Activated CD4-positive, CD25-positive, alpha-beta regulatory T cell treated with anti-CD3 and anti-CD28 coated beads, Interleukin-2, amount 50 U/mL, for 16 hours (primary cell): ENCODE measurements at places on chromosomes 11 and 22.
A peak's percentile ranks its signal among the peaks of the same experiment; 100 is the strongest.

DNA sequence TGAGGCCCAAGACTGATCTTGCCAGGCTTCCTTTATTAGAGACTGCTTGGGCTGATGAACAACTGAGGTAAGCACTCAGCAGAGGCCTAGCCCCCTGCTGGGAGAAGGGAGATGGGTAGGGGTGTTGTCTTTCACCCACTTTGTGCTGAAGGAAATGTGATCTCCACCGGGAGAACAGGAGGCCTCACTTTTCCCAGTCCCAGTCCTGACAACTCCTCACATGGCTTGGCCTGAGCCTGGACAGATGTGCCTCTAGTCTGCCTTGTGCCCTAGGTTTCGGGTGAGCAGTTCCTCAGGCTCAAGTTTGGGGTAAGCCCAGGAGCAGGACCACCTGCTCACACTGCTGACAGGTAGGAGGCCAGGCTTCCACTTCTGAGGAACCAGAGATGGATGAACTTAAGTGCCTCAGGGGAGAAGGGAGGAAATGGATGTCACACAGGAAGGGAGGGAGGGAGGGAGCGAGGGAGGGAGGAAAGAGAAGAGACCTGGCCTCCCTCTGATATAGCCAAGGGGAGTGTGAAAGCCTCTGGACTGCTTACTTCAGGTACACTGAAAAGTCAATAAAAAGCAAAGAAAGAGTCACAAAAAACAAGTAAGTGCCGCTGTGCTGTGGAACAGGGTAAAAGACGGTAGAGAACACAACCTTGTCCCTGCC is 8.1 kb downstream of the CLPB start:
- DNase-seq = no peak

DNA sequence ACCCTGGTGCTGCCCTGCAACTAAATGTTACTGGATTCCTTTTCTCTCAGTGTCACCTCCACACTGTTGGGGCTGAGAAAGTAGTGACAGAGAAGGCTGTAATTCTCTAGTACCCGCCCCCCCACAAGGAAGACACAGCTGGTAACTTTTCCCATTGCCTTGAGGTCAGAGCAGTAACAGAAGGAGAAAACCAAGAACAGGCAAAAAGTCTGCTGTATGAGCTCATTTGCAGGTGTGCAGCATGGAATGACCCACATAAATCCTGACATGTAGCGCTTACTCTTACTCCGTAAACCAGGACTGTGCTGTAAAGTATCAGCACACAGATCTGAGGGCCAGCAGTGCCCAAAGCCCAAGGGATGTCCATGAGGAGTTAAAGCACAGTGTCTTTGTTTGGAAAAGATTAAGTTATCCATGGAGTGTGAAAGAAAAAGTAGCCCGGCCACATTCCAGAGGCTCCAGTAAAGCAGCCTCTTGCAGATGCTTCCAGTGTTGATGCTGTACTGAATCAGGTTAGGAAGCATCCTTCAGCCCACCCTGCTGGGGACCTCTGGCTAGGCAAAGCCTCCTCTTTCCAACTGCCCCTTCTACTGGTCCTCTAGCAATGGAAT is 120.7 kb downstream of the PLEKHA7 start:
- no peak for DNase-seq

GRCh38 chr11:64211181-64211872 is 4.8 kb downstream of the FERMT3 start:
- no peak for DNase-seq

- peak; percentile 93 for DNase-seq
Measured at GRCh38 chr22:41939981-41940831, 6.7 kb downstream of the CENPM start.

GRCh38 chr11:134537296-134537695 is 125.3 kb upstream of the B3GAT1 start:
- no peak for DNase-seq

- DNase-seq = no peak
Measured at GRCh38 chr11:68330700-68331337, 18.4 kb downstream of the LRP5 start.

GRCh38 chr22:45268167-45268957 is 16.4 kb upstream of the UPK3A start:
- DNase-seq = no peak

- DNase-seq = no peak
Measured at GRCh38 chr11:112128483-112129121, 35.3 kb downstream of the IL18 start.

DNA sequence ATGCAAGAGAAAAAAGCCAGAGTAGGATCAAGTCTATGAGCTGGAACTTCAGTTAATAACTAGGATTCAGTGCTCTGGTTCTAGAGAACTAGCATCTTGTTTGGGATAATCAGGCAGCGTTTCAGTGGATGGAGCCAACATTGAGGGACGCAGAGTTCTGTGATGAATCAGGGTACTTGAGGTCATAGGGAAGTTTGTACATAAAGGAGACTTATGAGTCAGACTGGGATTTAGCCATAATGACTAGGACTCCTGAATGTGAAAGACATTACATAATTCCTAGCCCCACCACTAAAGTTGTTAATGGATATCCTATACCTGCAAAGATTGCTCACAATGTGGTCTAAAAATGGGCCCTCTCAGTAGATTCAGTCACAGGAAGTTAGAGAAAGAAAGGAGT is 6.8 kb downstream of the SLN start:
- DNase-seq = no peak

GRCh38 chr22:48968201-48968959 is 859.3 kb downstream of the BRD1 start:
- DNase-seq = no peak
